ENCODE measurements at places on chromosomes 16 and 17. TPM values are rescaled to one million over a fixed set of nuclear protein-coding genes. Genes with fewer than 3 reads are reported as not detected.

The CKLF gene
- 56.9 TPM for total RNA-seq

The QRICH2 gene
- total RNA-seq: 5.1 TPM

The ITGAL gene
- not detected for total RNA-seq

The ARL2BP gene
- total RNA-seq: 76.9 TPM

The ATP1B2 gene
- 0.17 TPM for total RNA-seq

The CLEC19A gene
- total RNA-seq: not detected

The EFCAB13 gene
- total RNA-seq: 10.1 TPM

The GRIN2C gene
- total RNA-seq: 1.3 TPM

The GDPD3 gene
- total RNA-seq: 1.6 TPM

The SLC47A1 gene
- 0.15 TPM for total RNA-seq

The PRPF8 gene
- total RNA-seq: 150 TPM

The ITGA2B gene
- 0.15 TPM for total RNA-seq

The ZSCAN10 gene
- not detected for total RNA-seq

The ABCA10 gene
- total RNA-seq: 4.7 TPM

The ARHGAP44 gene
- 1.2 TPM for total RNA-seq

The RNF43 gene
- total RNA-seq: under 0.01 TPM

The KRTAP4-5 gene
- not detected for total RNA-seq

The ANKRD11 gene
- 66.0 TPM for total RNA-seq

The FBXW10B gene
- total RNA-seq: 0.15 TPM

The KRTAP9-2 gene
- not detected for total RNA-seq

The NAGS gene
- 3.5 TPM for total RNA-seq

The CFDP1 gene
- total RNA-seq: 50.0 TPM

The PPY gene
- not detected for total RNA-seq

The CPNE7 gene
- total RNA-seq: 31.6 TPM

The CNTNAP4 gene
- total RNA-seq: not detected

The VTN gene
- not detected for total RNA-seq

The GALNS gene
- total RNA-seq: 34.9 TPM

The UMOD gene
- not detected for total RNA-seq

The FOXC2 gene
- 1.0 TPM for total RNA-seq

The MYH8 gene
- not detected for total RNA-seq

The KRT13 gene
- 0.15 TPM for total RNA-seq

The KRTAP4-9 gene
- total RNA-seq: not detected

The SOX8 gene
- 0.17 TPM for total RNA-seq

The TBX2 gene
- total RNA-seq: 134 TPM

The SCIMP gene
- total RNA-seq: not detected

The HBA2 gene
- total RNA-seq: 0.44 TPM

The CCL7 gene
- total RNA-seq: 1.7 TPM

The HBQ1 gene
- not detected for total RNA-seq

The RGS11 gene
- 10.6 TPM for total RNA-seq

All from smooth muscle cell of trachea (primary cell).